Activated T-helper 2 cell treated with anti-CD3 and anti-CD28 coated beads, Interferon-gamma antibody, Interleukin-2, Interleukin-4, amounts not matched to agents 10 μg/mL and 5 μg/mL and 100 μg/mL, durations not matched to agents 14 hours and 24 hours and 36 hours (primary cell): ENCODE measurements at places on chromosomes 11 and 22.
A peak's percentile ranks its signal among the peaks of the same experiment; 100 is the strongest.

DNA sequence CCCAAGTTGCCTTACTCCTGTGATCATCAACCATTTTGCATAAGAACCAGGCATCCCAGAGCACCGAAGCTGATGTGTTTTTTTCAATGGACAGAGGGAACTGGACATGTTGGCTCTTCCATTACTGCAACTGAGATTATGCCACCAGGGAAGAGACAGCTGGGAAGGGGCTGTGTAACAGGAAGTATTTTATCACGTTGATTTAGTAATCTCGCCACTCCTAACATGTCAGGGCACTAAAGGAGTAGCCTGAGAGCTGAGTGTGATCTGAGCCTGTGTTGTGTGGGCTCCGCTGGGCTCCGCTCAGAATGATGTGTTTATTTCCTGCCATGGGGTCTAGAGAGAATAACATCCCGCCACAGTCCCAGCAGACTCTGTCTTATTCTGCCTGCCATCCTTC, 165.4 kb downstream of the GRIK4 start:
- H3K4me1 ChIP-seq: no peaks in the 10 kb centered on the region
- H3K4me3 ChIP-seq: no peak overlapping the region
- H3K27ac ChIP-seq: no peak overlapping the region
- no peak for DNase-seq
- H3K27me3 ChIP-seq: peaks cover 3% of the 10 kb centered on the region
- H3K36me3 ChIP-seq: no peaks in the 10 kb centered on the region

GRCh38 chr22:23067023-23067650, 3.2 kb upstream of the GNAZ start:
- no peak for DNase-seq
- H3K27ac ChIP-seq: no peak overlapping the region
- peaks cover 5% of the 10 kb centered on the region for H3K4me1 ChIP-seq
- no peak overlapping the region for H3K4me3 ChIP-seq

DNA sequence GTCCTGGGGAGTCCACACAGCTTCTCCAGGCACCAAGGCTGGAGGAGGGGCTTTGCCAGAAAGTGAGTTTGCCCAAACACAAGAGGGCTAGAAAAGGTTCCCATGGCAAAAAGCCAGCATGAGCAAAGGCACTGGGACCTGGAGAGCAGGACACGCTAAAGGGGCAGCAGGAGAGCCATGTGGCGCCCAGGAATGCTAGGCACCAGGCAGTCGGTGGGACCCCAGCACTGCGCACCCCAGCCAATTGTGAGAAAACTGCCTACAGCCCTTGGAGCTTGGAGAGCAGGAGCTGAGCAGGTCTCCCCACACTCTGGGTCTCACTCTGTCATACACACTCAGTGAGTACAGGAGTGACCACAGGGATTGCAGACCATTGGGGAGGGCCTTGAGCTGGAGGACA, 5.2 kb upstream of the RAB1B start:
- H3K27me3 ChIP-seq: no peaks in the 10 kb centered on the region
- DNase-seq: no peak
- H3K4me1 ChIP-seq: peaks cover 18% of the 10 kb centered on the region
- no peak overlapping the region for H3K4me3 ChIP-seq
- peaks cover 52% of the 10 kb centered on the region for H3K36me3 ChIP-seq

DNA sequence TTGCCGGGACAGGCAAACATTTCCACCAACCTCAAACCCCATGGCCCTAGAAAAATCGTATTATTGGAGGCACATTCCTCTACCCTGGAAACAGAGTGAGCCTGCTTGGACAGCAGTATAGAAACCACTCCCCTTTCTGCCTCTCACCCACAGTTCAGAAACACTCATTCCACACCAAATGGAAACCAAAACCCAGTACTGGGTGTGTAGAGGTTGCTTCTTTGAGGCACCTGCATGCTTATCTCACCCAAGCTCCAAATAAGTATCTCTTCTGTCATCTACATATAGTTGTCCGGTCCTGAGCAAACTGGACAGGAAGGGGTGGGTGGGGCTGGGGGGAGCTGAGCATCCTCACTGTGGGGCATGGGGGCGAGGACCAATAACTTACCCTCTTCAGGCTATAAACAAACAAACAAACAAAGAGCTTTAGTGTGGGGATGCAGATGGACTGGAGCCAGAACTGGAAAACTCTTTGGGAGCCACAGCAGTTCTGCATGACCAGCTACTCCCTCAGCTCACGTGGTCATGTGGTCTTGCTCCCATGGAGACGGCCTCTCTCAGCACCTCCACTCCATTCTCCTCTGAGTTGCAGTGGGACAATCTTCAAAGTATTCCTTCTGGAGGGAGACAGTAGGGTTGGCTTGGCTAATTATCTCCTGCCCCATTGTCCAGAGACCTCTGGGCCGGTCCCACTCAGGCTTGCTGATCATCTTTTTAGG, 1.0 kb upstream of the PLAAT2 start:
- no peaks in the 10 kb centered on the region for H3K27me3 ChIP-seq
- H3K27ac ChIP-seq: no peak overlapping the region
- DNase-seq: peak; percentile 44
- H3K4me1 ChIP-seq: peaks cover 58% of the 10 kb centered on the region
- no peaks in the 10 kb centered on the region for H3K36me3 ChIP-seq
- H3K4me3 ChIP-seq: no peak overlapping the region

GRCh38 chr11:74015919-74016684, 7.2 kb upstream of the UCP3 start:
- DNase-seq: no peak
- H3K27ac ChIP-seq: peak overlapping the region; percentile 91
- peaks cover 27% of the 10 kb centered on the region for H3K36me3 ChIP-seq
- peaks cover 60% of the 10 kb centered on the region for H3K4me1 ChIP-seq
